ENCODE measurements at places on chromosomes 5 and 9.
A peak's percentile ranks its signal among the peaks of the same experiment; 100 is the strongest.

GRCh38 chr9:81461196-81461595 lies 228.2 kb downstream of the TLE1 start:
- peak; percentile 45 for DNase-seq

GRCh38 chr5:355958-356357 lies 34.4 kb downstream of the AHRR start:
- no peak for DNase-seq

DNA sequence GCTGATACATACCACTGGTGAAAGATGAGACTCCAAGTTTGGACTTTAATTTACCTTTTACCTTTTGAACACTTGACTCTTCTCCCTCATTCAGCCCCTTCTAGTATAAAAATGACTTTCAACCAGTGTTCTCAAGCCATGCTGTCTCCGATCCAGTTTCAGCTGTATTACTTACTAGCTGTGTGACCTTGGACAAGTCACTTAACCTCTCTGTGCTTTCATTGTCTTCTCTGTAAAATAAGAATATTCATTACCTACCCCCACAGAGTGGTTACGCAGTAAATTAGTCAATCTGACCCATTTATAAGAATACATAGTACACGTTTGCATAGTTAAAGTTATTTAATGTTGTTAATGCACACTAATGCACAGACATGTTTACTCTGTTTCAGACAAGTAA lies 12.6 kb upstream of the CEMIP2 start:
- DNase-seq = no peak

DNA sequence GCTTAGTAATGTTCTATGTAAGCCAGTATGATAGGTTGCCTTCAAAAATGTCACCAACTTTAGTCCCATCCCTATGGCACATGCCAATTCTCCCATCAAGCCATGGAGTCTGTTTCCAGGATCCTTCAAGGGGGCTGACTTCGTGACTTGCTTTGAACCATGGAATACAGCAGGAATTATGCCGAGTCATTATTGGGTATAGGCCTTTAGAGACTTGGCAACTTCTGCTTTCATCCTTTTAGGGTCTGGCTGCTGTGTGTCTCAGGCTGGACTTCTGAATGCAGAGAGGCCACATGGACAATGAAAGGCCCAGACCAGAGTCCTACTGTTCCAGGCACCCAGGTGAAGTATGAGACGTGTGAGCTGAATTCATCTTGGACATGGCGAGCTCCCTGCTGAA lies 109.8 kb downstream of the DENND1A start:
- DNase-seq = no peak

- peak; percentile 2 for DNase-seq
Measured at GRCh38 chr5:125848751-125849150, 574.5 kb upstream of the GRAMD2B start.

DNA sequence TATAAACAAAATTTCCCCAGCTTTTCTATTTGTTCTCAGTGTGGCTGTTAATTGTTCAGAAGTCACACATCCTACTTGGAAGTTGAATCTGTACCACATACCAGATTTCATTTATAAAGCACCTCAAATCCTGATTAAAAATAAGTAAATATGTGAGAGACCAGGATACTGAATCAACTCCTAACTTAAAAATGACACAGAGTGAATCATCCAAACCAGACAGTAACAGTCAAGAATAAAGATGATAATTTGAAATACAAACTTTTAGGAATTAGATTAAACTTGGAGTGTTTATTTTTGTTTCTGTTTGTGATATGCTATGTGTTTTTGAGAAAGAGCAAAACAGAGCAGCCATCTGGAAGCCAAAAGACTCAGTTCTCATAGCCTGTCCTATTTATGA lies 633.2 kb upstream of the RORB start:
- no peak for DNase-seq

Measured in EL (cell line).